ENCODE measurements at places on chromosomes 5 and 9.

DNA sequence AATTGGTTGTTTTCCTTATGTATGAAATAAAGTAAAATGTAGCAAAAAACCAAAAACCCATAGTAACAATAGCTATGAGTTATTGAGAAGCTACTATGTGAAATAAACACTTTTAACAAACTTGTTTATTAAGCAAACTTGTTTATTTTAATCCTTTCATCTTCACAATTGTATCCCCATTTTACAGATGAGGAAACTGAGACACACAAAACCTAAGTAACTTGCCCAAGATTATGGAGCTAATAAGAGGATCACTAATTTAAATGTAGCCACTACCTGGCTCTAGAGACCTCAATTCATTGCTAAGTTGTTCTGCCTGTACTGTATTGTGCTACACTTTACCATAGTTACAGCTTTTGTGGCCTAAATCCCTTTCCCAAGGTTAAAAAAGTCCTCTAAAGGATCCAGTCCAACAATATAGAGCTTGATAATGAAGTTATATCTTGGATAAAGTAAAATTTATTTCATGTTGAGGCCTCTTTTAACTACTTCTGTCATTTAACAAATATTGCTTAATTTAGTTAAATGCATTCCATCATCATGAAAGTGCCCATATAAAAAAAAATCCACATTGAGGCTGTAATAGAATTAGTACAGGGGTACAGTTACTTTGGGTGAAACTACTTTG is 22.1 kb downstream of the HOMER1 start:
- no peak for DNase-seq

GRCh38 chr5:103294906-103295305 is 36.3 kb downstream of the MACIR start:
- DNase-seq: no peak

DNA sequence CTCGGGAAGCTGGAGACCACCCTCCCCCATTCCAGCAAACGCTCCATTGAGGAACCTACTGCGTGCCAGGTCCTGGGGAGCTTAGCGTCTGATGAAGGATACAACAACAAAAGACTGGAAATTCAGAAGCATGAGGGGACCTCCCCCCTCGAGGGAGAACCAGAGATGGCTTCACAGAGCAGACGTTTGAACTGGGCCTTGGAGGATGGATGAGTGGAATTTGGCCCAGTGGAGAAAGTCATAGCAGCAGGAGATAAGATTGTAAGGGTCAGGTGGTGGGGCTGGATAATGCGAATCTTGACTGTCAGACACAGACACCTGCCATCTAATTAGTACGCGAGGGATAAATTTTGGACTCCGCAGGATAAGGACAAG is 1.2 kb upstream of the SLC25A51 start:
- DNase-seq: no peak

DNA sequence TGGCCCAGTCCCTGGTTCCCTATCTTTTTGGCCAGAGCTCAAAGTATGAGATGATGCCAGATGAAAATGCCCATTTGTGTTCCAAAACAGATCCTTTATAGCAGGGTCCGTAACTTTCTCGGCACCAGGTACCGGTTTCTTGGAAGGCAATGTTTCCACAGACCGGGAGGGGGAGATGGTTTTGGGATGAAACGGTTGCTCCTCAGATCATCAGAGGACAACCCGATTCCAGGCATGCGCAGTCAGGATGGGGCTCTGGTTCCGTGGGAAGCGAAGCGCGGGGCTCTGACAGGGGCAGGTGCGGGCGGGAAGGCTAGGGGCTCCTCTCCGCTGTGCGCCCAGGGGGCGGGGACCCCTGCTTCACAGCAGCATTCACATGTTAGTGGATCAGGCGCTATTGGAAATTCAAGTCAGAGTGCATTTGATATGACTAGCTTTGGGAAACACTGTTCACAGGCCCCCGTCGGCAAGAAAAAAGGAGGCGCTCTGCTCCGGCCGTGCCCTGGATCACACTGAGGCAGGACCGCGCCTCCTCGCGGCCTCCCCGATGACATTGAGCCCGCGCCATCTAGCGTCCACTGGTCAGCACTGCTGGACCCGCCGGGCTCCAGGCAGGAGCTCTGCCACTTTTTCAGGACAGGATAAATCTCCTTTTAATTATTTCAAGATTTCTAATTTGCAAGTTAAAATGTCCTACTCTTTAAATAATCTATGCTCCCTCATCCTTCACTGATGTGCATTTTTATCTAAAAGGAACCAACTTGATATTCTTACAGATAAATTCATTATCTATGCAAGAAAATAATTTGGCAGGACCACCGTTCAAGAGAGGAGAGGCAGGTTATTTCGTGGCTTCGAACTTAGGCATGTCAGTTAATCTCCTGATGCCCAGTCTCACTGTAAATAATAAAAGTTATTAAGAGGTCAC is 190.0 kb downstream of the FANCC start:
- peak; percentile 43 for DNase-seq

GRCh38 chr5:58458743-58459145 is 1.1 kb downstream of the PLK2 start:
- DNase-seq: no peak

DNA sequence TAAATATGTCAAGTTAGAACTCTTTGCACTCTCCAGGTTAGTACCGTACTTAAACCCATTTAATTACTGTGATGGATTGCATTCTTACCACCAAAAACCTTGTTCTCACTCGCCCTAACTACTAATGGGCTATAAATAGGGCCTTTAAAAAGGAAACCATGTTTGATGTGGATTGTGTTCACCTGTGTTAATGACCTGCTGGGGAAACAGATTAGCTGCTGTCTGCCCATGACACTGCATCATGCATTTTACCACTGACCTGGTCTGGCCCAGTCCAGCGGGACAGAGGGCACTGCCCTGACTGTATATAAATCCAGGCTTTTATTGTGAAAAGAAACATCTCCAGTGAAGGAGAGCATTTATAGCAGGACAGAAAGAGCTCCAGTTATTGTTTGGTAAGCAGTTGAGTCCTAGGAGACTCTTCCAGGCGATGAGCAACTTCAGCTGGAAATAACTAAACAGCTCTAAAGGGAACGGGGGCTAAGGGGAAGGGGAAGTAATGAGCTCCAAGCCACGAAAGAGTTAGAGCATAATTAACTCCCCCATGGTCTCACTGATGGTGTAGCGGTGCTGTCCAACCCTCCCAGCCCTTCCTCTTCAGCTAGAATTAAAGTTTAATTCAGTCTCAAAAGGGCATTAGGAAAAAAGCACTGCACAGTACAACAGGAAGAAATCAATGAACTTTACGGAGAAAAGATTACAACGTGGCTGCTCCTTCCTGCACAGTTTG is 303.1 kb downstream of the ENC1 start:
- DNase-seq: no peak

GRCh38 chr5:138963763-138964371 is 88.7 kb upstream of the LRRTM2 start:
- DNase-seq: no peak

- no peak for DNase-seq
Measured at GRCh38 chr5:96687812-96688453, 25.8 kb downstream of the CAST start.

DNA sequence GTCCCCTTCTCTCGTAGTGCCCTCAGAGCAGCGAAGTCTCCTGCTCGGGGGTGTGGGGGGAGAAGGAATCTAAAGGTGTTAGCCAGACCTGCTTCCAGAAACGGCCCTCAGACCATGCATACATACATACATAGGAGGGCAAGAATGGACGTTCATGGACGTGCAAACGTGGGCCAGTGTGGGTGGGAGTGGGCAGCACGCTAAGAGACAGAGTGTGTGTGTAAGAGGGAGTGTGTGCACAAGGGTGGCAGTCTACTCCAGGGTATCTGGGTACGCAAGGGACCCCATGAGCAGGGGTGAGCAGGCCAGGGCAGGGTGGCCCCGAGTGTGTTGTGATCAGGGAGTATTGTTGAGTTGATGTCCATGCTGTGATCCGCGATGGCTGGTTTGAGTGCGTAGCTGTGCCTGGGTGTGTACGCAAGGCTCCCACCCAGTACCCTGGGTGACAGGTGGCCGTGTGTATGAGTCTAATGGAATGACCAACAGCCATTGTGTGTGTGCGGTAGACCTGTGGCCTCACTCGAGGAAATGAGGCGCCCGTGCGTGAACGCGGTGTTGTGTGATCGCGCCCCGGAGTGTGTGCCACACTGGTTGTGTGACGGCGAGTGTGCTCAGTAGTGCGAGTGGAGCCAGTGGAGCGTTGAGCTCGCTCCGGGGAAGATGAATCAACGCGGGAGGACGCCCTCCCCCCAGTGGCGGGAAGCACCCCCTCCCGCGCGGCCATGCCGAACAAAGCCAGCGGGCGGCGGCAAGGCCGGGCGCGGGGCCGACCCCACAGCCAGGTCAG is 826 bp downstream of the GPRIN1 start:
- no peak for DNase-seq

DNA sequence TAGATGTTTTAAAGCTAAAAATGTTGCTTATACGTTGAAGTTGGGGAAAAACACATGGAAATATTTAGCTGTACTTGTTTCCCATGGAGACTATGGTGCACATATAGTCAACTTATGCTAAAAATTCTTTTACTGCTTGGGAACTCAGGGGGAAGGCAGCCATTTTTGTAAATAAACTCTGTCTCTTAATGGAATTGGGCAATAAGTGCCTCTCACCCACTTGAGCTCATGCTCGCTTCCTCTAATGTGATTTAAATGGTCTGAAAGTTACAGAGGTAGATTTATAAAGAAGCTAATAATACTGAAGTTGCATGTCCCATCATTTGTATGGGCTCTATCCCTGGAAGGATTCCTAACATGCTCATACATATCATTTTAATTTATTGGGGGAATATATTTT is 523.8 kb downstream of the RASEF start:
- DNase-seq: no peak

DNA sequence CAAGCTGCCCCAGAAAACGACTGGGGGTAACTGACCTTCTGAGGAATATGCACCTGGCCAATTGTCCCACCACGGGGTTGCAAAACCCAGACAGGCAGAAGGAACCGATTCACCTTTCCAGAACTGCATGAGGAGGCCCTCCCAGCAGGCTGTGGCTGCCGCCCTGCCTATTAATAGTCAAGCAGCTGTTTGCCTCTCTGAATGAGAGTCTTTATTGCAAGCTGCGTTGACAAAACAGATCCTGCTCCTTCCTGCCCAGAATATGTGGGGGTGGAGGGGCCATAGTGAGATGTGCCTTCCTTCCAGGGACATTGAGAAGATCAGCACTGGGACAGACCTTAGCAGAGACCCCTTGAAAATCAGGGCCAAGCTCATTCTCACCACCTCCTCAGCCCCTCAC is 18.3 kb upstream of the TCOF1 start:
- no peak for DNase-seq

DNA sequence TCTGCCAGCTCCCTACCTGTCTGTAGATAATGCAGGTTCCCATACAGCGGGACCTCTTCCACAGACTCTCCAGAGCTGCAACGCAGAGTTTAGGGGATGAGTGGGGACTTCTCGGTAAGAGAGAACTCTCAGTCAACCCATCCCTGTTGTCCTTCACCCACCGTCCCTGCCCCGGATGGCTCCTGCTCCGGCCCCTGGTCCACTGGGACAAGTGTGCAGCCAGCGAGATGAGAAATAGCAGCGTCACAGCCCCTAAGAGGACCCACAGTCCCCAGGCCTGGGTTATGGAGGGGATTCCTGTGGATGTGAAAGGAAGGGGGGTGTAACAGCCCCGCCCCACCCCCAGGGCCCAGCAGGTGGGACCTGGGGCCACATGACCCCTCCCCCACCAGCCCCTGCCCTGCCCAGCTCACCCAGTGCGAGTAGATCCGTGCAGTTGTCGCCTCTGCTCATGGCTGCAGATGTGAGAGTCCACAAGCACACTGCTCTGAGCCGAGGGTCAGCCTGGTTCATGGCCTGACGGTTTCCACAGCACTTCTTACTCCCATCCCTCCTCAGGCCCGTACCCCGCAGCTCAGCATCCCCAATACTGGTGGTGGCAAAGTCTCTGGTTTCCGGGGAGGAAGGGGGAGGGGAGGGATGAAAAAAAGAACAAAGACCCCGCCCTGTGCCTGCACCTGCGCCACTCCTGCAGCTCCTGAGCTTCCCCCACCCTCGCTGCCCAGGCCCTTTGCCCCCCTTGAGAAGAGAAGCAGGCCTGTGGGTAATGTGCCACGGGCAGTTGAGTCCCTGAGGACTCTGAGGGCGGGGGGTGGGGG is at the start of gene SIT1:
SIT1 (minus strand) TSS at position 591 of the 818 bp plus-strand sequence; CDS start at position 513, 78 bp downstream.
- peak; percentile 22 for DNase-seq

DNA sequence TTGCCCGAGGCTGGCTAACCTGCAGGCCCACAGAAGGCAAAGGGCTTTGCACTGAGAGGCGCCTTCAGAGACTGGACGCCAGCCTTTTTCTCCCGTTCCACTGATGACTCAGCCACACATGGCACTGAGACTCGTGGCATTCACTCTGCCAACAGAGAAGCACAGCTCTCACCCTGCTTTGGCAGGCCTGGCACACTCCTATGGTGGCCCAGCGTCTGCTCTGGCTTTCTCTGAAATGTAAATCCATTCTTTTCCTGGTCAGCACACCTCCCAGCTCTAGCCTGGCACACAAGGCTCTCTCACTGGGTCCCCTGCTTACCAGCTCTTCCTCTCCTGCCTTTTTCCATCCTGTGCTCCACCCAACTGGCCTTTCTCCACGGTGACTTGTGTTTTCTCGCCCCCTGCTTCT is 5.9 kb upstream of the MELK start:
- no peak for DNase-seq

- DNase-seq: no peak
Measured at GRCh38 chr9:69157751-69158466, 16.2 kb upstream of the TJP2 start.

DNA sequence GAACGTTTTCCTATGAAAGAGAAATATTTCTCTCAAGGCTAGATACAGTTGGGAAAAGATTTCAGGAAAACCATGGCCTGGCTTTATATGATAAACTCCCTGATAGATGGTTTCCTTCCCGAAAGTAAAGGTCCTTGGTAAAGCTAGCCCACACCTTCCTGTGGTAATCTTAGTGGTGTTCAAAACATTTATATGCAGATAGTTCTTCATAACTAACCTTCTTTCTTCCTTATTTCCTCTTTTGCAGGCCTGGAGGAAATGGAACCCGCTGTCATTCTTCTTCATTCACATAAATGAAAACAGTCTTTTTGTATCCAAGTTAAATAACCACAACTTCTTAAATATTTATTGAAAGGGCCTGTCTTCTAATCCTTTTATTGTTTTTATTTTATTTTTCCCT is 474.0 kb upstream of the ACTBL2 start:
- DNase-seq: no peak

- no peak for DNase-seq
Measured at GRCh38 chr9:8491563-8491962, 692.0 kb upstream of the DMAC1 start.

GRCh38 chr5:370311-370958 is 48.9 kb downstream of the AHRR start:
- DNase-seq: no peak

Data from effector CD8-positive, alpha-beta T cell (primary cell).